HEK293T (cell line): ENCODE measurements at places on chromosomes 16 and 17.

GRCh38 chr17:77280304-77281121, 139.7 kb downstream of the SEC14L1 start:
- no peak for DNase-seq

DNA sequence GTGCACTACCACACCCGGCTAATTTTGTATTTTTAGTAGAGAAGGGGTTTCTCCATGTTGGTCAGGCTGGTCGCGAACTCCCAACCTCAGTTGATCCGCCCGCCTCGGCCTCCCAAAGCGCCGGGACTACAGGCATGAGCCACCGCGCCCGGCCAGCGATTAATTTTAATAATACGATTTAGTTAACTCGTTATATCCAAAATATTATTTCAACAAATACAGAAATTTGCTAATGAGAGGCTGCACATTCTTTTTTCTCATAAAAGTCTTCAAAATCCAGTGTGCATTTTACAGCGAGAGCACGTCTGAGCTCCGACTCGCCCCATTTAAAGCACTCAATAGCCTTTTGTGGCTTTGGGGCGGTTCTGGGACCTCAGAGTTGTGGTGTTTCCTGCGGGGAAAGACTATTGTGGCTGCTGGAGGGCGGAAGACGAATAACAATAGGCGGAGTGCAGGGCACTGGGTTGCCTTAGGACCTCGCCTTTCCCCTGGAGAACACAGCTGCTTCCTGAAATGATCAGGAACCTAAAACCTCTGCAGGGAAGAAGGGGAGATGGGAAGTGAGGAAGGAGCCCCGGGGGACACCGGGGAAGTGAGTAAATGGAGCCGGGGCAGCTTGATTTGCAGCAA, 2.9 kb upstream of the ZSCAN10 start:
- no peak for DNase-seq

DNA sequence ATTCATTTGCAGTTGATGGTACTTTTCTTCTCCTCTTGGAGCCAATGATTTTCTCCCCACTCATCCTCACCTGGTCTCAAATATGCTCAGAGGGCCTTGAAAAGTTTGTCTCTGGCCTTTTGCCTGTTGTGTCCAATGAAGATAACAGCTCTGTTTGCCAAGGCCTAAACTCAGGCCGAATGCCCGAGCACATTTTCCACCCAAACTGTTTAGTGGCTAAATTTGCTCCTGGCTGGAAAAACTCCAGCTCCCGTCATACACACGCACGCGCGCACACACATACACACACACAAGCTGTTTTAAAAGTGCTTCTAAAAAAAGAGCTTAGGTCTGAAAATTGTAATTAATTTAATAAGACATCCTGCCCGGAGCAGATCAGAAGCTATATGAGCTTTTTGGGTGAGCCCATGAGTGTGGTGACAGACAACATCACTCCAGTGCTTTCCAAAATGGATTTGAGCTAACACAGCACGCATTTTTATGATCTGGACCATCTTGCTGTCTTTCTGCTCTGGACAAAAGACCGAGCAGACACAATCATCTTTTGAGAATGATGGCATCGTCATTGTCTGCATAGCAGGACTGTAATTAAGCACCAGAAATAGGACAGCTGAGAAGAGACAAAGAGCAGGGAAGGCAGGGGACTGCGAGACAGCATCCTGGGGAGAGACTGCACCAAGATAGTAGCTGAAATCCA, 48.9 kb downstream of the IRX6 start:
- DNase-seq = no peak

GRCh38 chr17:13197586-13197985, 179.8 kb upstream of the ELAC2 start:
- no peak for DNase-seq

DNA sequence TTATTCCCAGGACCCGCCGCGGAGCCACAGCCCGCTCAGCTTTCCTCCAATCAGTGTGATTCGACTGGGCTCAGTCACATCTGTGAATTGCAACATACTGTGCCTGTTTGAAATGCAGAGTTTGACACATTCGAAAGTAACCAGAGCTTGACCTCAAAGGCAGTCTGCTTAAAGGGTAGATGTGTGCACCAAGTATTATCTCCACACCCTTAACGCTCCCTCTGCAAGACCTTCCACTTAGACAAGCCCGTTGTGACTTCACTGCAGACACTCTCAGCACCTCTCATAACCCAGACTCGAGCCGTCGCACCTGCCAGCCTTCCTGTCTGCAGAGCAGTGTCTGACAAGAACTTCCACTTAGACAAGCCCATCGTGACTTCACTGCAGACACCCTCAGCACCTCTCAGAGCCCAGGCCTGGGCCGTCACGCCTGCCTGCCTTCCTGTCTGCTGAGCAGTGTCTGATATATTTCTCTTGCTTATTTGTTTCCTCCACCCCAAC, 3.7 kb downstream of the KLHDC4 start:
- no peak for DNase-seq

GRCh38 chr16:371515-372301, 1.4 kb upstream of the MRPL28 start:
- no peak for DNase-seq

DNA sequence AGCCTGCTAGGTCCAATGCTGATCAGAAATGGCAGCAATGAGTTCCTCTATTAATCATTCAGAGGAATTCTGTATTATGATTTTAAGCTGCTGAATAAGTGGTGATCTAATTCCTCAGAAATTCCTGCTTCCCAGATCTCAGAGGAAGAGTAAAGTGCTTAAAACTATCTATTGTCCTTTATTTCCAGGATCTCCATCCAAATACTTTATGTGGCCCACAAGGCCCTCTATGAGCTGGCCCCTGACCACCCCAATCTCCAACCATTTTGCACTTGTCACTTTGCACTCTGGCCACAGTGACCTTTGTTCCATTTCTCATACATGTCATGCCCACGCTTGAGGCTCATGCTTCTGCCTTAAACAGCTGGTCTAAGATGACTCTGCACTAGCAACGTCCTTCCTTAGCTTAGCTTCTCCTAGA, 93.7 kb downstream of the CA10 start:
- DNase-seq = no peak

- DNase-seq = no peak
Observed at GRCh38 chr17:8556074-8556473, 74.5 kb downstream of the MYH10 start.

- DNase-seq = no peak
Observed at GRCh38 chr17:78247304-78247703, 15.9 kb downstream of the TMEM235 start.

GRCh38 chr17:14202388-14203166, 34.1 kb downstream of the CDRT15 start:
- DNase-seq = no peak

DNA sequence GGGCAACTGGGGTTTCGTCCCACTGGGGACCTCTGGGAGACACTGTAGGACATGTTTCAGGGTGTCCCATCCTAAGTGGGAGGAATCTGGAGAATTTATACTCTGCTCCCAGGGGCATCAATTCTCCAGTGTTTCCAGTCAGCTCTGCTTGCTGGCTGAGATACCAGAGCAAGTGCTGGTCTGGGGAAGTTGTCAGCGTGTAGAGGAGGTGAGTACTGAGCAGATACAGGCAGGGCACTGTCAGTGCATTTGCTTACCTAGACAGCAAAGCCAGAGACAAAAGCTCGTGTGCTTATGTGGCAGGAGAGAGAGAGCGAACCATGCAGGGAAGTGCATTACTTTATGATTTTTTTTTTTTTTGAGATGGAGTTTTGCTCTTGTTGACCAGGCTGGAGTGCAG, 20.2 kb upstream of the TOX3 start:
- no peak for DNase-seq

GRCh38 chr17:31593806-31594205, 202.3 kb downstream of the RAB11FIP4 start:
- DNase-seq = no peak

DNA sequence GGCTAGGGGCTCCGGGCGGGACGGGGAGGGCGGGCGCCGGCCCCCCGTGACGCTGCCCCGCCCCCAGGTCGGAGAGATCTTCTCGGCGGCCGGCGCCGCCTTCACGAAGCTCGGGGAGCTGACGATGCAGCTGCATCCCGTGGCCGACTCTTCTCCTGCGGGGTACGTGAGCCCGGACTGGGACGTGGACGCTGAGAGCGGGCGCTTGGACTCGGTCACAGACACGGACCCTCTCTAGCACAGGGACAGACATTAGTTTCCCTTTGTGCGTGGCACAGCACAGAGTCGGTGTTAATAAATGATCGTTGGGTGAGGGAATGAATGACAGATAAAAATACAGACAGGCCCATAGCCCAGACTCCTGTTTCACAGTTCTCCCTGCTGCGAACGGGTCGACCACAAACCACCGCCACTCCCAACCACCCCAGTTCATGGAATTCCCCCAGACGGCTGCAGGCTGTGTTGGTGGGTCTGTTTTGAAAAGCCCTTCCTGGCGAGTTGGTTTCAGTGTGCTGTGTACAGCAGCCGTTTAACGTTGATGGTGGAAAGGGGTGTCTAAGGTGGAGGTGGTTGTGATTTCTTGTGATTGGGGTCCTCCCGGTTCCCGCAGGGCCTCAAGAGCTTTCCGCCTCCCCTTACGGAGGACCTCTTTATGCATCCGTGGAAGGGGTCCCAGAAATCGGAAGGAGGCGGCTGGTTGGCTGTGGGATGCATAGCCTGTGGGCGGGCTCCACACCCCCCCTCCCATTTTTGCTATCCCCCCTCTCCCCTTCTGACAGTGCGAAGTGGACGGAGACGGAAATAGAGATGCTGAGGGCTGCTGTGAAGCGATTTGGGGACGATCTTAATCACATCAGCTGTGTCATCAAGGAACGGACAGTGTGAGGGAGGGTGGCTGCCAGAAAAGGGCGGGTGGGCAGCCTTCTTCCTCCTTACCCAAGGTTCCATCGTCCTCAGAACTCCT, 2.9 kb downstream of the RNASEK start:
- no peak for DNase-seq

DNA sequence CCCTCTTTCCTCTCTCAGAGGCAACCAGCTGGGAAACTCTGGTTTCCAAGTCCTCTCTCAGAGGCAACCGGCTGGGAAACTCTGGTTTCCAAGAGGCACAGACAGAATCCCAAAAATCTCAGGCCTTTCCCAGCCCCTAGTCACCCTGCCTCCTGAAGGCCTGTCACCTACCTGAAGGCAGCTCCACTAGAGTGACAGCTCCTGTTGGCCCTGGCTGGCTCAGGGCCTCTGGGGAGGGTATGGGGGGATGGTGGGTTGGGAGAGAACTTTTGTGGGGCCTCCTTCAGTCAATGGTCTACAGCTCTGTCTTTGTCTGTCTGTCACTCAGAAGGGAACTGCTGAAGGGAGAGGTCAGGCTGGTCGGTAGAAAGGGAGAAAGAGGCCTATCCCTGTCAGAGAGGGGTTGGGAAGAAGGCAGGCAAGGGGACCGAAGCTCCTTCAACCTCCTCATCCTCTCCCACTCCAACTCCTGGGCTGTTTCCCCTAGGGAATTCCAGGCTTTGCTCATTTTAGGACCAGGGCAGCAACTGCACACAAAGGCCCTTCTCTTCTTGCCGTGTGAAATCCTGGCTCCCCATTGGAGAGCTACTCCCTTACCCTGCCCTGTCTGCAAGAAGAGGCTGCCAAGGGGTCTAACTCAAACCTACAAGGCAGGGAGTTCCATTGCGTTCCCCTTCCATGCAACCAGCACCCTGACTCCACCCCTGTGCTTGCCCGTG, 23.6 kb downstream of the COPZ2 start:
- no peak for DNase-seq

GRCh38 chr16:66728117-66728787, 23.2 kb downstream of the DYNC1LI2 start:
- DNase-seq = peak; percentile 70

DNA sequence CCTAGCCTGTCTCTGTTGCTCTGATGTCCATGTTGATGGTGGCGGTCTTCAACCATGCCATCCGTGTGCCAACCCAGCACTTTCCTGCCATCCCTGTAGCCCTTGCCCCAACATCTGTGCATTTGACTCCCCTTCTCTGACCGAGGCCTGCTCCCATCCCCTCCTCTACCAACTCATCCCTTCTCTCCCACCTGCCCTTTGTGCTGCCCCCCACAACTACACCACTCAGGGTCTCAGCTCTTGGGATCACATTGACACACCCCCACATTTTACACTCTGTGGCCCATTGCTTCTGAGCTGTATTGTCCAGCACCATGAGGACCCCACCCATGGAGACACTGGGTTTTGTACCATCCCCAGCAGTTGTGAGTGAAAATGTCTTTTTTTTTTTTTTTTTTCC, 11.6 kb downstream of the HS3ST3B1 start:
- DNase-seq = no peak

DNA sequence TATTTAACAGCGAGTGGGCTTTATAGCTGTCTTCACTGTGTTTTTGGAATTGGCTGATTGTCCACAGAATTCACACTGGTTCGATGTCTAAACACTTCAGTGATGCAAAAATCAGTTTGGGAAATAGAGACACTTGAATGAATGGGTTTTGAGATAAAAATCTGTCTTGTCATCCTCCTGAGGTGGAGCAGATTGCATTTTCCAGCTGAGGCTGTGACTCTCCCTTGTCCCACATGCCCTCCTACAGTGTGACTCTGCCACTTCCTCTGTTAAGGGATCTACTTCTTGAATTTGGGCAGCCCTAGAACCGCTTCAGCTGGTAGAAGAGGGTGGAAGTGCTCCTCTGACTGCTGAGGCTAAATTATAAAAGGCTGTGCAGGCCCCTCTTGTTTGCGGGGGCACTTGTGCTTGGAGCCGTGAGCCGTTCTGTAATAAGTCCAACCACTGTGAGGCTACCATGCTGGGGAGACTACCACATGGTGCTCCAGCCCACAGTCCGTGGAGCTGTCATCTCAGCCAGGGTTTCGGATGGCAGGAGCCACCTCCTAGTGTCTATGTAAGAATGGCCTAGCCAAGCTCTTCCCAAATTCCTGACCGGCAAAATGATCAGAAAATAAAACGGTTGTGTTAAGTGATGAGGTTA, 175.9 kb downstream of the SPECC1 start:
- DNase-seq = no peak

DNA sequence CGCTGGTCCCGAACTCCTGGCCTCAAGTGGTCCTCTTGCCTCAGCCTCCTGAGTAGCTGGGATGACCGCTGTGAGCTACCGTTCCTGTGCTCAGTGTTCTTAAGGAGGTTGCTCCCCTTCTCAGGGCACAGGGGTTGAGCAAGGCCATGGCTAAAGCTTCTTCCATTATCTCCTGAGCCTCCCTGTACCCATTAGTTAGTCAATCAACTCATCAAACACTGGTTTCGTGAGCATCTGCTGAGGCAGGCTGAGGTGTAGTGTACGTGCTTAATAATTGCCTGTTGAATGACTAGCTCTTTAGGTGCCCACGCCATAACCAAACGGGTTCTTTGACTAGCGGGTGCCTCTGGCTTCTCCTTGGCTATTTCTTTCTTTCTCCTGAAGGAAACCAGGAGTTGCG, 11.7 kb downstream of the SGCA start:
- no peak for DNase-seq

DNA sequence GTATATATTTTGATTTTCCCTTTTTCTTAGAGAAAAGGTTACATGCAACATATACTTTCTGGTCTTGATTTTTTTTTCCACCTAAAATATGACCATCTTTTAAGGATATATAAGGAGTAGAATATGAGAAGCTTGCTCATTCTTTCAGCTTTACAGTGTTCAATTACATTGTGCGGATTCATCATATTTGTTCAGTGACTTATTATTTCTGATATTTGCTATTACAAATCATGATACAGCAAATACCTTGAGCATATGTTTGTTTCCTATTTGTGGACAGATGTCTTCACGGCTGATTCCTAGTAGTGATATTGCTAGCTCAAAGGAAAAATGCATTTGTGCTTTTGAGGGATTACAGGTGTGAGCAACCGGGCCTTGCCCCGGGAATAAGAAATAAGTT, 18.1 kb downstream of the KATNIP start:
- no peak for DNase-seq
